WERI-Rb-1 (cell line): ENCODE measurements at places on chromosomes 7 and 10.

- no peak for DNase-seq
Measured at GRCh38 chr7:155211761-155212160, 85.9 kb upstream of the INSIG1 start.

- no peak for DNase-seq
Measured at GRCh38 chr10:122829454-122829853, 16.2 kb downstream of the CUZD1 start.

- DNase-seq = no peak
Measured at GRCh38 chr7:72406820-72407403, 5.2 kb downstream of the CALN1 start.

DNA sequence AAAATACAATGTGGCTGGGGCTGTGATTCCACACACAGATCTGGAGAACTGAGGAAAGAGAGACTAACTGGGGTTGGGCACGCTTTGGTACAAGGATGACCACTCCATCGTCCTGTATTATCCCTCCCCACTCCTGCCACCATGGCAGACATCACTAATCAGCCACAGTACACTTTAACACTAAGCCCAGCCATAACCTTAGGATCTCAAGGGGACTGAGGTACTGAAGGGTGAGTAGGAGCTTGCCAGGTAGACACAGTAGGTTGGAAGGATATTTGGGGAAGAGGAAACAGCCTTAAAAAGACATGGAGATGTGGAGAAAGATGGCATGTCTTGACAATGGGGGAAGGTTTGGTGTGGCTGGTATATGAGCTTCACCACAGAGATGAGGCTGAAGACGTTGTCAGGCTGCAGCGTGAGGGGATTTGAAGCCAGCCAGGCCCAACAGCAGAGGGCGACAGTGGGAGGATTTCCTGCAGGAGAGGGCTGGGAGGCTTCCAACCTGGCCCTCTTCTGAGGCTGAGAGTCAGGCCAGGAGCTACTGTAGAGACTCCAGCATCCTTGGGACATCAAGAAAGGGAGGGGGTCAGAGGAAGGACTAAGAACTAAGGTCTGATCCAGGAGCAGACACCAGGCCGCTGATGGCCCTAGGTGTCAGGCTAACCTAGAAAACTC lies 58.6 kb upstream of the COL13A1 start:
- DNase-seq = peak; percentile 67

- DNase-seq = no peak
Measured at GRCh38 chr7:99310004-99310403, 15.7 kb upstream of the ARPC1A start.

GRCh38 chr7:69817841-69818635 lies 219.8 kb downstream of the AUTS2 start:
- DNase-seq = no peak

DNA sequence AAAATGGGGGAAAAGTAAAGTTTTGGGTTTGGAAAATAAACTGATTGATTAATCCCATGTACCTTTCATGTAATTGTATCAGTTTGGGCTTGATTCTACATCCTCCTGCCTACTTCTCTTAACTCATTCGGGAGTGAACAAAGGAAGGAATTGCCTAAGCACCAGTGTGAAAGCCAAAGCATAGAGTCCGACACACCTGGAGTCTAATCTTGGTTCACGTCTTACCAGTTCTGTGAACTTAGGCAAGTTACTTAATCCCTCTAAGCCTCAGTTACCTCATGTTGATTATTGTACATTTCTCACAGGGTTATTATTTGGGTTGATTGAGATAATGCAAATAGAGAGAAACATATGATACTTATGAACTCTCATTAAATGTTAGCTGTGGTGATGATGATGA lies 41.1 kb upstream of the PRPS1L1 start:
- no peak for DNase-seq

GRCh38 chr7:29921404-29922010 lies 68.1 kb downstream of the SCRN1 start:
- peak; percentile 71 for DNase-seq

GRCh38 chr7:110645060-110645459 lies 445.9 kb upstream of the LRRN3 start:
- no peak for DNase-seq

DNA sequence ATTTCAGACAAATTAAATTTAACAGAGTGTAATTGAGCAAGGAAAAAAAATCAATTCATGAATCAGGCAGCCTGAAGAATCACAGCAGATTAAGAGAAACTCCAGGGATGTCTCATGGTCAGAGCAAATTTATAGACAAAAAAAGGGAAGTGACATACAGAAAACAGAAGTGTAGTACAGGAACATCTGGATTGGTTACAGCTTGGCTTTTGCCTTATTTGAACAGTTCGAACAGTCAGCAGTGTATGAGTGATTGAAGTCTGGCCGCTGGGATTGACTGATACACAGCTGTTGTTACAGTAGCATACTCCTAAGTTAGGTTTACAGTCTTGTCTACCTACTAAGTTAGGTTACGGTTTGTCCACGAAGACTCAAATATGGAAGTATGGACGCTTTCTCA lies 255.3 kb downstream of the HPSE2 start:
- DNase-seq = no peak

DNA sequence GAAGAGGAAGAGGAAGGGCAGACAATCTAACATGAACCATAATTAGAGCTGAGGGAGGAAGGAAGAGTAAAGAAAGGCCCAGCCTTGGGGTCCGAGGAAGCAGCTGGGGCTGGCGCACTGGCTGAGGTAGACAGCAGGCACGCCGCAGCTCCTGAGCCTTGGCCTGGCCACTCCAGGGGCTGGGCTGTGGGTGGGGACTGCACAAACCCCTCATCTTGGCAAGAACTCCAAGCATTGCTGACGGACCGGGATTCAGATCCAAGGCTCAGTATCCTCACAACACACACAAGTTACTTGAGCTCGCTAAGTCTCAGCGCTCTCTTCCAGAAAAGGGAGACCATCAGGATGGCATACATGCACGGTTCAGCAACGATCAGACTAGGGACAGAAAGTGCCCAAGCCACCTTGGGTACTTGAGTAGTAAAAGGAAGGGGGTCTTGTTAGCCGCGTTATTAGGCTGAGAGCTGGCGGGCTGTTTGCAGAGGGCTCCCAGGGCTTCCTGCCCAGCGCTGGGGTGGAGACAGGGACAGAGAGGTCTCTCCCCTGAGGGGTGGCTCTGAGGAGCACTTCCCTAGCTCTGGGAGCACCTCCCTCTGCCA lies 4.5 kb downstream of the TNS3 start:
- no peak for DNase-seq

DNA sequence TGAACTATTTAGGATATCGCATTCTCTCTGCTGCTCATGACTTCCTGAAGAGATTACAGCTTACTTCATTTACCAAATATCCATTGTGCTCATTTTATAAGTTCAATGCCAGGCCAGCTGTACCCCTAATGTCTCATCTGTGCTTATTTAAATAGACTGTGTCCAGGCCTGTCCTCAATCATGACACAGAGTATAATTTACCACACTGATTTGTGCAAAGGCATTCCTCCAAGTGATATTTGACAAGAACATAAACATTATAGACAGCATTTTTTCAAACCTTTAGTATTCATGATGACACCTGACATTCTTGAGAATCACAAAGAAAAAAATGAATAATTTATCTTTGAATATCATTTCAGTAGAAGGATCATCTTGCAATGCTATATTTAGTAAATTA lies 260.1 kb upstream of the SEMA3D start:
- no peak for DNase-seq

- DNase-seq = no peak
Measured at GRCh38 chr10:72133517-72133916, 45.2 kb upstream of the SPOCK2 start.

DNA sequence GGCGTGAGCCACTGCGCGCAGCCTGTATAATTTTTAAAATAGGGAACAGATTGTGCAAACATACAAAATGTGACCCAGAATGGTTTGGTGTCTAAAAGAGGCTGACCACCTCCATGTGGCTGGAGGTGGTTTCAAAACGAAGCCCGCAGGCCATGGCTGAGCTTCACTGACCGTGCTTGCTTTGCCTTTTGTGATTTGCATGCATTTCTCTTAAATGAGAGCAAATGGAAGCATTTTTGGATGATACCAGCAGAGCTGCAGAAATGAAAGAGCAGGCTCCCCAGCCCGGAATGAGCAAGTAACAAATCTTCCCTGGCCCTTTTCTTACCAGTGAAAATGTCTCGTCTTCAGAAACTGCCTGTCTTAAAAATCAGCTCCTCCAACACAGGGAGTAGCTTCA lies 239.9 kb downstream of the CAMK1D start:
- DNase-seq = no peak

DNA sequence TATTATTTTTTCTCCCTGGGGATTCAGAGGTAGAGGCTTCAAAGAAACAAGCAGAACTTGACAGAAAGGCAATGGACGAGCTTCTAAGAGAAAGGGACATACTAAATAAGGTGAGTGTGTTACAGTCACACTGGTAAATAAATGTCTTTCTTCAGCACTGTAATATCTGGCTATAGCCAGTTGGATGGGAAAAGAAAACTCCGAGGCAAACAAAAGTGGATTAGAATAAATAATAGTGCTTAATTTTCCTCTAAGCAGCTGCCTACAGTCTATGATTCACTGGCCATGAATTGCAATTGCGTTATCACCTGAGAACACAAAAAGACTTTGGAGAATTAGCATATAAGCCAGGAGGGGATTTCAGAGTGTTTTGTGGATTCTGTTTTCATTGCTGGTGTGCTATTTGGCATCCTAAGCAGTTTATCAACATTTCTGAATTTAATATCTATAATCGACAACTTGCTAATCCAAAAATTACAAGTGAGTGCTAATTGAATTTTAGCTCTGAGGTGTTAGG lies 23.2 kb downstream of the CFAP58 start:
- DNase-seq = no peak

DNA sequence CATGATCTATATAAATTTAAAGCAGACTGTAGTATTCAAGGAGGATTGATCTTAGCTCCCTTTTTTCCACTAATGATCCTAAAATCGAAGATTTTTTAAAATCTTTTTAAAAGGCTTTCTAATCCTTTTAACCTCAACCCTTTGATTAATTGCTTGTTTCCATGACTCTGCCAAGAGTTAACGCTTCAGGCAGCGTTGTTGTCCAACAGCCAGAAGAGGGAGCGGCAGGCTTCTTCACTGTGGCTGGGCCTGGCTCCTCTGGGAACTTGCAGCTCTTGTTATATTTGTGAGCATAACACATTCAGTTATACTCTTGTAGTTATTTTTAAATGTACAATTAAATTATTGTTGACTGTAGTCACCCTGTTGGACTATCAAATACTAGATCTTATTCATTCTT lies 26.3 kb downstream of the CRCP start:
- DNase-seq = peak; percentile 45

DNA sequence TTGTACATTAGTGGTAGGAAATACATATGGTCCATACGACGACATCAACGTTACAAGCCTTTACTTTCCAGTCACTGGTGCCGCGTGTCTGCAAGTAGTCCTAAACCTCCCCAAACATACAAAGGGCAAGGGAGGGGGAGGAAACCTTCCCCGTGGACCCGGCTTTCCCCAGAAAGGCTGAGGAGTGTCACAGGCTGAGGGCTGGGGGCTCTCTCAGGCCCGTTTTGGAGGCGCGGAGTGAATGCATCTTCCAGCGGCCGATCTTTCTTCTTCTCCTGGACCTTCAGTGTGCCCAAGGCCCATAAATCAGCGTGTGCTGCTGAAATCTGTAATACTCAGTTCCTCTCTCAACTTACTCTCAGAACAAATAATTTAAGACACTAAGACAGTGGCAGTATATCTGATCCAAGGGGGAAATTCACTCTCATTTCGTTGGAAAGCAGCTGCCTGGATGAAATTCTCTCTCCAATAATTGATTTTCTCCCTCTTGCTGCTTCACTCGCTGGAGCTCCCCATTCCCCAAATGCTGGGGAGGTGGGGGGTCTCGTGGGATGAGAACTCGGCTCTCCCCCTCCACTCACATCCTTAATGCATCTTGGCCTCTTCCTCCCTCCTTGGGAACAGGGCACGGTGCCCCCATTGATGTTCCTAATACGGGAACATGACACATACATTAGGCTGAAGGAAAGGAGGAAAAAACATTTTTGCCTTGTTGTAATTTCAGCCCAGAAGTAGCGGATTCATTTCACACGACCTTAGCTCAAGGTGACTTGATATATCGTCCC lies 126.1 kb downstream of the ADARB2 start:
- DNase-seq = no peak

DNA sequence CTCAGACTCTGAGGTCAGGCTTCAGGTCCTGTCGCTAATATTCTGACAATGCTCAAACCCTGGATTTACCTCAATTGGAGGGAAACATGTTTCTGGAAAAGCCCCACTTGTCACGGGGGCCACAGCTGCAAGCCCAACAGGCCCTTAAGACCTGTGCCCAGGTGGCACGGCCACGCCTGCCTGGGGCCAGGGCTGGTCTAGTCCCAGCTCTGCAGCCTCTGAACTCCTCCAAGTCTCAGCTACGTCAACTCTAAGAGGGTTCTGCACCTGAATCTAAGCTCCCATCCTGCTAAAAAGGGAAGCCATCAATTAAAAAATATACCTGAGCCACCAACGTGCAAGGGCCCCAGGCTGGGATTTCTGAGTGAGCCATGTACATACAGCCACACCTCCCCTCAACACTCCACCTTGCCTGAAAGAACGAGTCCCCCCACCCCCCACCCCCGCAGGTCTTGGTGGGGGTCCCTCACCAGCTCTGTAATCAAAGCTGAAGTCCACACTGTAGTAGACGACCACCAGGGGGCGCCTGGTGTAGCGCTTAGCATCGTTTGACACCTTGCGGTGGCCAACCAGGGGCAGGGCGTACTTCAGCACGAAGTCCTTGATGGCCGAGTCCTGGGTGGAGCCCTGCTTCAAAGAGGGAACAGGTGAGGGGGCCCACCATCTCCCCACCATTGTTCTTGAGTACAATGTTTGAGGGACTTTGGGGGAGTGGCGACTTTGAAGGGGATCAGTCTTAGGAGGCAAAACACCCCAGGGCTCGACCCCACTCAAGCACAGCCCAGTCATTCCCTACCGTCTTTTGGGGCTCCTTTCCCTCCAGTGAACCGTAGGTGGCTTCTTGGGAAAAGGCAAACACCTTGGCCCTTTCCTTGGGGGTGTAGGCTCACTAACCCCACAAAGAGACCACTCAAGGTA lies 22.6 kb downstream of the PDIA4 start:
- peak; percentile 86 for DNase-seq

DNA sequence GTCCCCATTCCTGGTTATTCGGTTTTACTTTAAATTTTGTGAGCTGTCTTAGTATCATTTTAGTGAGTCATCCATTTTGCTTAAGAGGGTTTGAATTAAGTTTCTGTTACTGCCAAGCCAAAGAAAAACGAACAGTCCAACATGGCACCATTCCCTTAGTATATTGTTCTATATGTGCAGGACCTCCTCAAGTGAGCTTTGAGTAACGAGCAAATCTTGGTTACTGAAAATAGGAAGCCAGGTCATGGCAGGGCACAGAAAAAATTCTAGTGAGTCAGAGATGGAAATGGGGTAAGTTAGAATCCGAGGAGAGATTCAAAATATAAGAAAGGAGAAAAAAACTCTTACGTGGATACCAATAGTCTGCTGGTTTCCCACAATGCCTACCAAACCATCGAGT lies 292.9 kb downstream of the BAMBI start:
- no peak for DNase-seq

DNA sequence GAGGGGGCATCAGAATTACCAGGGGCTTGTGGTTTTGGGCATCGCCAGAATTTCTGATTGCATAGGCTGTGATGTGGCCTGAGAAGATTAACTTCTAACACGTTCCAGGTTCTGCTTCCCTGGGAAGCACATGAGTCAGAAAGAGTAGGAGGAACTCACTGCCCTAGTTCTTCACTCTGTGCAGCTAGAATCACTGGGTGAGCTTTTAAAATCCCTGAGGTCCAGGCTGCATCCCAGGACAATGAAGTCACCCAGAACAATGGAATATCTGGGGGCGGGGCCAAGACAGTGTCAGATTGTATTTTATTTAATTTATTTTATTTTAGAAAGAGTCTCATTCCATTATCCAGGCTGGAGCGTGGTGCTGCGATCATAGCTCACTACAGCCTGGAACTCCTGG lies 636.5 kb downstream of the CALN1 start:
- no peak for DNase-seq
